ENCODE measurements at places on chromosomes 2 and 18.

- no peak for DNase-seq
These were observed 238.3 kb upstream of the RASGRP3 start for GRCh38 chr2:33238111-33238510.

- no peak for DNase-seq
These were observed 27.3 kb downstream of the LPIN2 start for GRCh38 chr18:2985628-2986027.

DNA sequence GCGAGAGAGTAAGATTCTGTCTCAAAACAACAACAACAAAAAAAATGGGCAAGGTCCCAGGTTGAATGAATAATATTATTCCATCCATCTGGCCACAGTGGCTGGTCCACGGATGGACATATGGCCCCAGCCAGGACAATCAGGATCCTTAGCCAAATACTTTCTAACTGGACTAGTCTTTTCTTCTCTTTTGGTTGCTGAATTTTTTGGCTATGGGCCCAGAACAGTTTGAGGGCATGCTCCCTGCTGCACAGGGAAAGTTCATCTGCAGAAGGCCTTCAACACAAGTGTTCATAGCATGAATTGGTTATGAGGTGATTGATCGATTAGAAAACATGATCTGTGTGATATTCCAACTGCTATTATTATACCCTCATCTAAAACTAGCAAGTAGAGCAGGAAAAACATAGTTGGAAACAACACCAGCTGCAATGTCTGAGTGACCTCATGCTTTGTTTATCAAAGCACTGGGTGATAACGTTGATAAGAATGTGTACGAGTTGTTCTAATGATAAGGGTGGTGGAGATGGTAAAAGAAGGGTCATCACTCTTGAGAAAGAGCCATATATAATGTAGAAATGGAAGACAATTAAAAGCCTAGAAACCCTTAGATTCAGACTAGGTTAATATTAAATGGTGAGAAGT, 47.8 kb upstream of the RNF103 start:
- DNase-seq = no peak

DNA sequence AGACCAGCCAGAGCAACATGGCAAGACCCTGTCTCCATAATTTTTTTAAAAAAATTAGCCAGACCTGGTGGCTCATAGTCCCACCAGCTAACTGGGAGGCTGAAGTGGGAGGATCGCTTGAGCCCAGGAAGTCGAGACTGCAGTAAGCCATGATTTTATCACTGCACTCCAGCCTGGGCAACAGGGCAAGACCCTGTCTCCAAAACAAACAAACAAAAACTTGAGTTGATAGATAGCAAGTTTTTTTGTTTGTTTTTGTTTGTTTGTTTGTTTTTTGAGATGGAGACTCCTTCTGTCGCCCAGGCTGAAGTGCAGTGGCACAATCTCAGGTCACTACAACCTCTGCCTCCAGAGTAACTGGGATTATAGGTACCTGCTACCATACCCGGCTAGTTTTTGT, 18.8 kb downstream of the RELCH start:
- no peak for DNase-seq

DNA sequence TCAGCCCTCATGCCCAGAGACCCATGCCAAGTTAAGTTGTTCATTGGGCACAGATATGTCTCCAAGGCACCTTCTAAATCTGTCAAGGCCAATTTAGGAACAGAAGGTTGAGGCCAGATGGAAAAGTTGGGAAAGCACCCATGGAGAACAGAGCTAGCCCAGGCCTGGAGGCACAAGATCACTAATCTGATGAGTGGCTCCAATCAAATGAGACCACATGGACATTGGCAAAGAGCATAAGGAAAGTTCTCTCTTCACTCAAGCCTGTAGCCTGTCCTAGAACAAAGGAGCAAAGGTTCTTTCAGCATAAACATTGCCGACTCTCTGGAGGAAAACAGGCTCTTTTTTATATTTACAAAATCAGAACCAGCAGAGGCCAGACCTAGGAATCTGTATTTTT, 154.8 kb downstream of the RNF152 start:
- no peak for DNase-seq
